RKO (cell line): ENCODE measurements at places on chromosomes 1 and 21.

- DNase-seq, result no peak
Measured at GRCh38 chr21:16473988-16474387, 744.2 kb downstream of the USP25 start.

GRCh38 chr1:9069326-9070100 lies at the start of gene SLC2A5:
Gene SLC2A5, minus strand, starts transcription at chr1:9069635. Its CDS starts 99 bp downstream, at chr1:9069536.
- DNase-seq, result no peak

GRCh38 chr1:114509596-114510273 lies 1.3 kb downstream of the TRIM33 start:
- DNase-seq, result no peak

- DNase-seq, result no peak
Measured at GRCh38 chr1:157781048-157781447, 4.1 kb upstream of the FCRL2 start.

GRCh38 chr1:226679853-226680516 lies 59.1 kb downstream of the ITPKB start:
- no peak for DNase-seq

GRCh38 chr1:104380003-104380402 lies 630.3 kb downstream of the AMY1C start:
- no peak for DNase-seq

DNA sequence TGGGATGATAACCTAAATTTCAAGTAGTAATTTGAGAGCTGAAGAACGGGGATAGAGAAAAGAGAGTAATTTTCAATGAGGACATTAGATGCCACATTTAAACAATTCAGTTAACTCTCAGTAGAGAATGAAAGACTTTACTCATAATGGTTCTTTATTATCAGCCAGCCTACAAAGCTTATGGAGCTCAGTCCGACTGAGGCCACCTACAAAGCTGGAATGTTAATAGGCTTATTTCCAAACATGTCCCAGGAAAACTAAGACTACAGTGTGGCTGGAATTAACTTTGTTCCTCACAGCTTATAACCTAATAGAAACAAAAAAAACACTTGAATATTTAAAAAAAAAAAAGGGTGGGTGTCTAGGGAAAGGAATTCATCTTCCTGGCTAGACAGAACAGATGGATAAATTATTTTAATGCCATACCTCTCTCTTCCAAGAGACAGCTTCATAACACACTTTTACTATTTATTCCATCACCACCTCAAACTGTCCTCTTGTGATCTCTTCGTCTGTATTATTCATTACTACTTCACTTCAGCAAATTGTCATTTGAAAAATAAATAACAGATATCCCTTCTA lies 9.8 kb downstream of the SLC19A2 start:
- no peak for DNase-seq

GRCh38 chr1:41868241-41868998 lies 50.3 kb downstream of the HIVEP3 start:
- DNase-seq, result no peak

DNA sequence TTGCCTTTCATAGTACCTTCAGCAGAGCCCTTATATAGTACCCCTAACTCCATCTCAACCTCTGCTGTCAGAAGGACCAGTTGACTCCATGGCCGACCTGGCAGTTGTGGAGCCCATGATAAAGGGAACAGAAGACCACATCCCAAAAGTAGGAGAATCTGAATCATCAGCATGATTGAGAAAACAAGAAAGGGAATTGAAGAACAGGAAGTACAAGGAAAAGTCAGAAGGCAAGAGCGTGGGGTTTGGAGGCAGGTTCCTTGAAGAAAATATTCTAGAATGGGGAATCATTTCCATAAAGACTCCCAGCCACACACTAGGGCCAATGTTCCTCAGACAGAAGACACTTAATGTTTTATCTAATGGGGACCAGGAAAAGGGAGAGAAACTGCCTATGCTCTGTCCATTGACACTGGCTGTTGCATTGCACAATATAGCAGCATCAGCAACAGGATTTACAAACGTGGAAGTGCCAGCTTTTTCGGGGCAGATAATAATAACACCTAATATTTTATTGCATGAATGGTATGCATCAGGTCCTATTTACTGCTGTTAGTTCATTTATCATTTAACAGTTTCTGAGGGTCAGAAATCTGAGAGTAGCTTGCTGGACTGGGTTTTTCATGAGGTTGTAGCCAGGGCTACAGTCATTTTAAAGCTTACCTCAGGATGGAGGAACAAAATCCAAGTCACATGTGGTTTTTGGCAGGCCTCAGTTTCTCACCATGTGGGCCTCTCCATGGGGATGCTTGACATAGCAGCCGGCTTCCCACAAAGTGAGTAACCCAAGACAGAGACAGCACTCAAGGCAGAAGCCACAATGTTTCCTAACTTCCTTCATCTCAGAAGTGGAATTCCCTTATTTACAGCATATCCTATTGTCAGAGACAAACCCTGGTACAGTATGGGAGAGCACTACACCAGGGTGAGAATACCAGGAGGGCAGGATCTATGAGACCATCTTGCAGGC lies 483.4 kb downstream of the PLPP3 start:
- DNase-seq, result no peak

GRCh38 chr1:155392898-155393411 lies 72.3 kb downstream of the RUSC1 start:
- no peak for DNase-seq

- no peak for DNase-seq
Measured at GRCh38 chr1:118118469-118118868, 66.6 kb downstream of the SPAG17 start.

DNA sequence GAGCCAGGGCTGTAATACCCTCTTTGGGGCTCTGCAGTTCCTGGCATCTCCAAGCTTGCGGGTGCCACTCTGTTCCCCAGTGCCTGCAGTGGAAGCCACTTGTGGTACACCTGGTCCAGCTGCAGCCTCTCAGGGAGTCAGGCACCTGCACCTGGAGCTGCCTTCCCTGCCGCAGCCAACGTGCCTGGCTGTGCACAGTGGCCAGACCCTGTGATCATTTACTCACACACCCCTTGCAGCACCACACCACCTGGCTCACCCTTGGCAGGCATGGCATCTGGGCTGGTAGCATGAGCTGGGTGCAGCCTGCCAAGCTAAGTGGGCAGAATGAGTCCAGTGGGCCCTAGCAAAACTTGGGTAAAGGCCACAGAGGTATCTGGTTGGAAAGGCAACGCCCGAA lies 51.1 kb upstream of the NTPCR start:
- DNase-seq, result no peak

DNA sequence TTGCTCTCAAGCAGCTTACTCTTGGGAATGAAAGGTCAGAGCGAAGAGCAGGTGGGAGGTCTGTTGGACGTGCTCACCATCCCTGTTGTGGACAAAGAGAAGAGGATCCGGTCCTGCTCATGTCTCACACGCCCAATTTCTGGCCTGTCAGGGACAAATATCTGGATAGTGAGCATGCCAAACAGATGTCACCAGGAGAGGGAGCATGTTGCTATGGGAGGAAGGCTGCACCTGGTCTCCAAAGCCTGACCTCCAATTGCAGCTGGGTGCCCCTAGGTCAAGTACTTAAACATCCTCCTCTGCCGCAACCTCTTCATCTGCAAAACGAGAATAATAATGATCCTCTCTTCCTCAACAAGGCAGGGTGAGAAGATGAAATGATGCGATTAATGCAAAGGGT lies 53.4 kb downstream of the DMRTA2 start:
- no peak for DNase-seq

- no peak for DNase-seq
Measured at GRCh38 chr1:112296908-112297307, 99.1 kb upstream of the CTTNBP2NL start.
